ENCODE measurements at places on chromosomes 16 and 17.

GRCh38 chr16:12896562-12896961, 4.8 kb upstream of the SHISA9 start:
- no peak for DNase-seq

GRCh38 chr16:30974348-30974747, 10.7 kb upstream of the HSD3B7 start:
- no peak for DNase-seq

DNA sequence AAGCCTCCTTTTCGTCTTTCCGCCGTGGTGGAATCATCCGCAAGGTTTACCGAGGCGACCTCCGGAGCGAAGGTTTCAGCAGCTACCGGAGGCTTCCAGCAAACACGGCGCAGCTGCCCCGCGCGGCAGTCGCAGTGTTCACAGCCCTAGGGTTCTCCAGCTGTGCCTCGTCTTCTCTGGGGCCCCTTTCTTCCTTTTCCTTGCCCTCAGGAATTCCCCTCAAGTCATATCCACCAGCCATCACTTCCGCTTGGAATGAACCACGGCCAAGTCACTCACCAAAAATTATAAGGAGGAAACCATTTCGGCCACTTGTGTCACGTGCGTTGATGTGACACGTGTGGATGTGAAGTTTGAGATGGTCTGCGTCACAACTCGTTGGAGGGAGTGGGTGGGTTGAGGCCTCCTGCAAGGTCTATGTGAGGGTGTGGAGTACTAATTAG, 636 bp upstream of the ERN1 start:
- DNase-seq = no peak

- DNase-seq = no peak
Measured at GRCh38 chr16:14132696-14133048, 61.6 kb downstream of the MRTFB start.

GRCh38 chr16:75197522-75198134, 9.3 kb downstream of the CTRB2 start:
- no peak for DNase-seq

DNA sequence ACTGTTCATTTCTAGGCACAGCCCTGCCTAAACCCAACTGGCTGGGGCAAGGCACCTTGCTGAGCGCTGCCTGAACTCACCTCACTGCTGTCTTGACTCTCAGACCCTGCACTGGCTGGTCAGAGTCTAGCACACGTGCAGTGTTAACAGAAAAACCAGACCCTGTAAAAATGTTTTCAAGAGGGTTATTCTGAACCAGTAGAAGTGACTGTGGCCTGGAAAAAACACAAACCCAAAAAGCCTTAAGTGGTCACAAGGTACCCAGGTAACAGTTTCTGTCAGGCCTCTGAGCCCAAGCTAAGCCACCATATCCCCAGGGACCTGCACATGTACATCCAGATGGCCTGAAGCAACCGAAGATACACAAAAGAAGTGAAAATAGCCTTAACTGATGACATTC, 6.1 kb upstream of the EIF4A3 start:
- DNase-seq = no peak

- DNase-seq = no peak
Measured at GRCh38 chr17:9427465-9428315, 147.9 kb downstream of the STX8 start.

GRCh38 chr16:64654178-64654577, 467.7 kb downstream of the CDH11 start:
- no peak for DNase-seq

- DNase-seq = peak; percentile 95
Measured at GRCh38 chr17:42561897-42562387, at the start of gene COASY. TSS of gene COASY (plus strand) at chr17:42562148. CDS start at chr17:42562623, 475 bp downstream.

DNA sequence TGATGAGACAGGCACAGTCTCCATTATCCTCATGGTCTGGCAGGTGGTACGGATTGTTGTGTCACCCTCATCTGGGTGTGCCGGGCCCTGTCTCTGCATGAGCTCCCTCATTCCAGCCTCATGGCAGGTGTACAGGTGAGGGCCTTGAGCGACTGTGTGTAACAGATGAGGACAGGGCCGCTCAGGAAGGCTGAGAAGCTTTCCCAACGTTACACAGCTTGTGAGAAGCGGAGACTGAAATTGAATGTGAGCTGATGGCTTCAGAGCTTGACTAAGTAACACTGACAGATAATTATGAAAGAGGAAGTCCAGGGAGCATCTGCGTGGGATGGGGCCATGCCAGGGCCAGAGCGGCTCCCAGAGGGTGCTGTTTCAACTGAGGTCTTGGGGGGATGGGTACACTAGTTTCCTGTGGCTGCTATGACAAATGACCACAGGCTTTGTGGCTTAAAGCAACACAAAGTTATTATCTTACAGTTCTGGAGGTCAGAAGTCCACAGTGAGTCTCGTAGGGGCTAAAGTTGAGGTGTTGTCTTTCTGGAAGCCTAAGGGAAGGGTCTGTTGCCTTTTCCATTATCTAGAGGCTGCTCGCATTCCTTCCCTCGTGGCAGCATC, 36.7 kb downstream of the CMIP start:
- no peak for DNase-seq

DNA sequence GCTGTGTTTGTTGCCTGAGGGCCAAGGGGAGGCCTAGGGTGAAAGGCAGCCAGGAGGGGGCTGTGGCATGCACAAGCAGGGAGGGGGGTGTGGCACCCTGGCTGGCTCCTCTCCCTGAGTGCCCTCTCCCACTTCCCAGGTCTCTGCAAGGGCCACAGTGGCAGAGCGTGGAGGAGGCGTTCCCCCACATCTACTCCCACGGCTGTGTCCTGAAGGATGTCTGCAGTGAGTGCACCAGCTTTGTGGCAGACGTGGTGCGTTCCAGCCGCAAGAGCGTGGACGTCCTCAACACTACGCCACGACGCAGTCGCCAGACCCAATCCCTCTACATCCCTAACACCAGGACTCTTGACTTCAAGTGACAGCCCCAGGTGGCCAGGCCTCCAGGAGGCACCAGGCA, 3.5 kb upstream of the TCF25 start:
- no peak for DNase-seq

DNA sequence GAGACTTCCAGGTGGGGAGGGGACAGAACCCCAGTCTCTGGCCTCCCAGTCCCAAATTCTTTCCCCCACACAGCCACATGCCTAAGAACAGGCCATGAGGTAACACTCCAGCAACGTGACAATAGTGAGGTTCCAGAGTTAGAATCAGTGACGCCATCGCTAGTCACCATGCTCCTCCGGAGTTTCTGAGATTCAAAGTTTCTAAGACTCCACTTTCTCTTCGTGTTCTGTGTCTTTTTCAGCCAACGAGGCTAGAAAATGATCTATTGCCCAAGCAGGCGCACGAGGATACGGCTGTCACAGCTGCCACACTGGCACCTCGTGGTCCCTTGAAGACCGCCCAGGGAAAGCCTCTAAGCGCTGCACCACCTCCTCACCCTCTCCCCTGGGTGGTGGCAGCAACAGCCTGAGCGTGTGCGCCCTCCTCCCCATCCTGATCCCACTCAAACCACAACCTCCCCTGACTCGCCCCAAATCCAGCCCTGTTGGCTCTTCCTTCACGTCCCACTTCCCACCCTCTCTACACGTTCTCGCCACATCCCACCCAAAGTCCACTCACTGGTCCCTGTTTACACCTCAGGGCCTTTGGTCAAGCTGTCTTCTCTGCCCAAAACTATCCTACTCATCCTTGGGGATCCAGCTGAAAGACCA, 1.0 kb downstream of the MCRIP1 start:
- DNase-seq = peak; percentile 74

- no peak for DNase-seq
Measured at GRCh38 chr17:81388612-81389367, 6.5 kb upstream of the BAHCC1 start.

DNA sequence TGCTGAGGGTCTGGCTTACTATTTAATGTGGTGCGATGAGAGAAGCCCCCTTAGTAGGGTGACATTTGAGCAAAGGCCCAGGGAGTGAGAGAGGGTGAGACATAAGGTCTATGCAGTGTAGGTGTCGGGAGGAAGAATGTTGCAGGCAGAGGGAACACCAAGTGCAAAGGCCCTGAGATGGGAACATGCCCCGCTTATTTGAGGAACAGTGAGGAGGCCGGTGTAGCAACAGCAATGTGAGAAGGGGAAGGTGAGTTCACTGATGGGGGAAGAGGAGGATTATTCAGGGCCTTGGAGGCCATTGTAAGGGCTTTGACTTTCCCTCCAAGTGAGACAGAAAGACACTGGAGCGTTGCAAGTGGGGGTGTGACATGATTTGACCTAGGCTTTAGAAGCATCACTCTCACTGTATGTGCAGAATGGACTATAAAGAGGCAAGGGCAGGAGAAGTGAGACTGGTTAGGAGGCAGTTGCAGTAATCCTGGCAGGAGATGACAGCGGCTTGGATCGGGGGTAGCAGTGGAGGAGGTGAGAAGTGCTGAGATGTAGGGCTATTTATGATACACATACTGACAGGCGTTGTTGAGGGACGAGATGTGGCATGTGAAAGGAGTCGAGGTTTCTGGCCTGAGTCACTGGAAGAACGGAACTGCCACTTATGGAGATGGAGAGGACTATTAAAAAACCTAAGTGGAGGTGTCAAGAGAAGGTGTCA, 145.3 kb downstream of the SPECC1 start:
- no peak for DNase-seq

GRCh38 chr17:35560703-35561102, at the start of gene SLFN14:
TSS of gene SLFN14 (minus strand) at chr17:35560819. CDS start at chr17:35558062, 2,757 bp downstream.
- no peak for DNase-seq

DNA sequence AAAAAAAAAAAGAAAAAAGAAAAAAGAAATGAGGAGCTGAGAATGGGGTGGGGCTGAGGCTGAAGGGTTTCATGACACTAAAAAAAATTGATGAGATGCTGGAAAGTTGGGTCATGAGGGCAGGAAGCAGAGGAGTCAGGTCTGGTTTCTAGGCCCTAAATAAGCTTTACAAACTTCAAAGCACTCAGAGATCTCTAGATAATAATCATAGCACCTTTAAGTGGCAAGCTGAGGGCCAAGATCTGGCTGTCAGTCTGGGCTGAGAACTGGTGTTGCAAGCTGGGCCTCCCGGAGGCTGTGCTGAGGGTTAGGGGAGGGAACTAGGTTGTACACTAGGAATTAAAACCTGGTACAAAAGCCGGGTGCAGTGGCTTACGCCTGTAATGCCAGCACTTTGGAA, 6.4 kb downstream of the ZNF764 start:
- peak; percentile 85 for DNase-seq

- no peak for DNase-seq
Measured at GRCh38 chr17:51052235-51052634, 68.4 kb downstream of the SPAG9 start.

GRCh38 chr17:47204722-47205418, 4.3 kb upstream of the MYL4 start:
- peak; percentile 39 for DNase-seq

DNA sequence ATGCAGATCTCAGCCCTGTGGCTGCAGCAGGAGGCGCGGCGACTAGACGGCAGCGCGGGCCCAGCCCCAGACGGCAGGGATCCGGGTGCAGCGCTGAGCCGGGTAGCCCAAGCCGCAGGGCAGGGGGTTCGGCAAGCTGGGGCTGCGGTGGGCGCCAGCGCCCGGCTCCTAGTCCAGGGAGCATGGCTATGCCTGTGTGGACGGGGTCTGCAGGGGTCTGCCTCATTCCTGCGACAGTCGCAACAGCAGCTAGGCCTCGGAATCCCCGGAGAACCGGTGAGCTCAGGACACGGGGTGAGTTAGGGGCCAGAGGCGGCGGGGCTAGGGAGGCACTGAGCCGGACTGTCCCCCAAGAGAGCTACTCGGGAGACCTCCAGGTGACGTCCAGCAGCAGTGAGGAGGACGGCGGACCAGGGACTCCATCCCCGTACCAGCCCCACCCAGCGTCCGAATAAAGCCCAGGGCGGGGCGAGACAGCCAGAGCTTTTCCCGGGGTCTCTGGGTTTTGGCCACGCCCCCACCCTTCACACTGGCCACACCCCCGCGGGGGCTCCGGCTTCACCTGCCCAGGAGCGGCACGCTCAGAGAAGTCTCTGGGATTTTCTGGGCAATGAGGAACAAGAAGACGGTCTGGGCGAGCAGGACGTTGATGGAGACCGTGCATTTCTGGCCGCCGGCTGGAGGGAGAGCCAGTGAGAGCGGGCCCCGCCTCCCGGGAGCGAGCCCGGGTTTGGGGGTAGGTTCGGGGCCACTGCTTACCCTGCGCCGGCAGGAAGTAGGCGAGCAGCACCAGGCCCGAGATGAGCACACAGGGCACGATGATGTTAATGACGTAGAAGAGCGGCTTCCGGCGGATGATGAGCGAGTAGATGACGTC, 1.1 kb downstream of the C17orf107 start:
- peak; percentile 63 for DNase-seq

DNA sequence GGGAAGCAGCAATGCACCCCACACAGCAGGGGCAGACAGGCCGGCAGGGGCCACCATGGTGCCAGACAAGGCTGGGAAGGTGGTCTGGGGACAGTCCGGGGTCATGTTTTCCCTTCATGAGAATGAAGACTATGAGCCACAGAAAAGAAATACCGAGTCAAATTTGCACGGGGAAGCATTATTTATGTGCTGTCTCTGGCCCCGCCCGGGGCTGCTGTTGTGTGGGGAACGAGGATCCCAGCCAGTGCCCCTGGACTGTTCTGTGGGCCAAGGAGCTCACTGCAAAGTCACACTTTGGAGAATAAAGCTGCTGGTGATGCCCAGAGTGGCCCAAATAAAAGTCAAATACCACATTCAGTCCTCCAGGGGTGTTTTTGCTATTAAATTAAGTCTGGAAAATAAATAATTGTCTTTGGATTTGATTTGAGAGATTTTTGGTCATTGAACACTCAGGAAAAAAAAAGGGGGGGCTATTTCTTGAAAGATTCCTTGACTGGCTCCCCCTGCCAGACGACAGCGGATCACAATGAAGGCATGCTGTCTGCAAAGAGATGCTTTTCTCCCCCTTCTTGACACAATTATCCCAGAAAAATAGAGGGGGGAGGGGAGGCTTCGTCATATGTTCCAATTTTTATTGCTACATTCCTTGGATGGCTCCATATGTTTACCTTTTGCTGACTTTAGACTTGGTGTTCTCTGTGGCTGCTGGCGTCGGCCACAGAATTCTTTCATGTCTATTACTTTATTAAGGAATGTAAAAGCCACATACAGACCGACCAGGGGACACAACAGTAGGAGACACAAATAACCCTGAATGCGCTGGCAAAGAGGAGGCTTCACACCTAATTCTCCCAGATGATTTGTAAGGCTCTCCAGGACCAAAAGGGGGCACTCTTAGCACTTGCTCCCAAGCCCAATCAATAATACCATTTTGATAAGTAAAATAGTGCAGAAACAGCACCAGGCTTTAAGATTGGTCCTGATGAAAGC, 27.1 kb upstream of the ANKFN1 start:
- peak; percentile 32 for DNase-seq

- no peak for DNase-seq
Measured at GRCh38 chr17:19897903-19898302, 30.2 kb upstream of the ULK2 start.

- no peak for DNase-seq
Measured at GRCh38 chr17:12928736-12929135, 89.1 kb downstream of the ELAC2 start.

- peak; percentile 42 for DNase-seq
Measured at GRCh38 chr17:35536664-35537171, 760 bp downstream of the SLFN12L start.

GRCh38 chr17:297758-298157, 54.8 kb downstream of the RPH3AL start:
- no peak for DNase-seq

- no peak for DNase-seq
Measured at GRCh38 chr17:19720631-19721426, 4.4 kb upstream of the SLC47A2 start.

GRCh38 chr17:67124450-67125148, 80.2 kb downstream of the CACNG1 start:
- no peak for DNase-seq

GRCh38 chr17:16585796-16586195, 16.8 kb upstream of the ZNF287 start:
- no peak for DNase-seq

GRCh38 chr17:75289832-75290337, 652 bp upstream of the SLC25A19 start:
- DNase-seq = peak; percentile 73

Measured in activated naive CD4-positive, alpha-beta T cell treated with anti-CD3 and anti-CD28 coated beads, Interleukin-2, amount 10 ng/mL, durations not matched to agents 7 days and 5 days (primary cell).